ENCODE measurements at places on chromosomes 6 and 20.

DNA sequence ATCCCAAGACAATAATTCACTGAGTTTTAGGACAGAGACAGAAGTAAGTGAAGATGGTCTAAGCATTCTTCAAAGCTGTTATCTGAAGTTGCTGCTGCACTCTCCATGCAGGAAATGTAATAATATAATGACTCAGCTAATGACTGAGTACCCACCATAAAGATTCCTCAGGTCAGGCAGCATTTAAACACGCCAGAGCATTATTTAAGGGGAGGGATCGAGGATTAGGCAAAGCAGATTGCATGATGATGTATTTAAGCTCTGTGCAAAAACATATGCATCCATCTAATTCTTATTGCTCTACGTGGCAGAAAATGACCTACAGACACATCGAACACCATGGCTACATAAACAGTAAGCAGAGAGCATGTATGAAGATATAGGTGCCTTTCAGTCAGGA, 216.4 kb downstream of the UNC5CL start:
- H3K4me3 ChIP-seq = no peak overlapping the region
- no peak overlapping the region for H3K27ac ChIP-seq
- H3K4me1 ChIP-seq = no peaks in the 10 kb centered on the region
- H3K27me3 ChIP-seq = peaks cover 16% of the 10 kb centered on the region
- H3K36me3 ChIP-seq = no peaks in the 10 kb centered on the region

DNA sequence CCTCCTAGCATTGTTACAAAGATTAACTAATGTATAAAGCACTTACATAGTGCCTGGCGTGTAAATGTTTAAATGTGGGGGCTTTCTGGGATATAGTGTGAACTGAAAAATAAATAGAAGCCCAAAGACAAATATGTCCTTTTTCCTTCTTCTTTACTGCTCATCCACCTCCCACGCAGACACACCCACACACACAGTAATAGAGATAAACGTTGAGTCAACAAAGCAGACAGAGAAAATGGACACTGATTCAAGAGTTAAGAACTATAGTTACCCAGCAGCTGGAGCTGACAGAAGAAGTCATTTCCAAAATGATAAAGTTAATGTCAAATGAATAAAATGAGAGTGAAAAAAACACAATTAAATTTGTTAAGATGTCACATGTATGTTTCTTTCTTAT, 68.3 kb downstream of the FHL5 start:
- H3K4me1 ChIP-seq = no peaks in the 10 kb centered on the region
- no peak overlapping the region for H3K27ac ChIP-seq
- H3K27me3 ChIP-seq = peaks cover 6% of the 10 kb centered on the region
- H3K4me3 ChIP-seq = no peak overlapping the region
- DNase-seq = no peak

DNA sequence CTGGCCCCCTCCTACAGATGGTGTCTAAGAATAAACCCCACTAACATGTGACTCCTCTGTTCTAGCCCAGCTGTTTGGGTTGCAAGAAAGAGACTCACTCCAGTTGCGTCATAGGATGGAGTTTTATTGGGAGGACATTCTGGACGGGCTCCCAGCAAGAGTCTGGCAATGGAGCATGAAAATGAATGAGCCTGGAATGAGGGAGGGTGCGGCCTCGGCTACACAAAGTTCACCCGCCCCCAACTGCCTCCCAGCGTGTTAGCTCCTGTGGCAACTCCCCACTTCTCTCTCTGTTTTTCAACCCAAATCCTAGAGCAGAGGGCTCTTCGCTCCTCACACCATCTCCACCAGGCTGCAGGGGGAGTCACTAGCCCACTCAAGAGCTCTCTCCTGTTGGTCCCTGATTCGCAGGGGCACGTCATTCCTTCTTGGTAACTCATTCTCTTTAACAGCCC, 5.1 kb upstream of the ADAM33 start:
- H3K4me3 ChIP-seq = no peak overlapping the region
- H3K4me1 ChIP-seq = no peaks in the 10 kb centered on the region
- H3K27me3 ChIP-seq = peaks cover 66% of the 10 kb centered on the region
- no peak overlapping the region for H3K27ac ChIP-seq
- no peak for DNase-seq
- H3K36me3 ChIP-seq = no peaks in the 10 kb centered on the region

- H3K4me1 ChIP-seq = no peaks in the 10 kb centered on the region
- H3K27me3 ChIP-seq = no peaks in the 10 kb centered on the region
- no peak overlapping the region for H3K4me3 ChIP-seq
- no peak for DNase-seq
Observed at GRCh38 chr6:93369586-93370134, 49.7 kb downstream of the EPHA7 start.

- no peak overlapping the region for H3K27ac ChIP-seq
- no peaks in the 10 kb centered on the region for H3K27me3 ChIP-seq
- no peaks in the 10 kb centered on the region for H3K36me3 ChIP-seq
- no peak for DNase-seq
Observed at GRCh38 chr6:120096696-120097260, 747.2 kb upstream of the MAN1A1 start.

DNA sequence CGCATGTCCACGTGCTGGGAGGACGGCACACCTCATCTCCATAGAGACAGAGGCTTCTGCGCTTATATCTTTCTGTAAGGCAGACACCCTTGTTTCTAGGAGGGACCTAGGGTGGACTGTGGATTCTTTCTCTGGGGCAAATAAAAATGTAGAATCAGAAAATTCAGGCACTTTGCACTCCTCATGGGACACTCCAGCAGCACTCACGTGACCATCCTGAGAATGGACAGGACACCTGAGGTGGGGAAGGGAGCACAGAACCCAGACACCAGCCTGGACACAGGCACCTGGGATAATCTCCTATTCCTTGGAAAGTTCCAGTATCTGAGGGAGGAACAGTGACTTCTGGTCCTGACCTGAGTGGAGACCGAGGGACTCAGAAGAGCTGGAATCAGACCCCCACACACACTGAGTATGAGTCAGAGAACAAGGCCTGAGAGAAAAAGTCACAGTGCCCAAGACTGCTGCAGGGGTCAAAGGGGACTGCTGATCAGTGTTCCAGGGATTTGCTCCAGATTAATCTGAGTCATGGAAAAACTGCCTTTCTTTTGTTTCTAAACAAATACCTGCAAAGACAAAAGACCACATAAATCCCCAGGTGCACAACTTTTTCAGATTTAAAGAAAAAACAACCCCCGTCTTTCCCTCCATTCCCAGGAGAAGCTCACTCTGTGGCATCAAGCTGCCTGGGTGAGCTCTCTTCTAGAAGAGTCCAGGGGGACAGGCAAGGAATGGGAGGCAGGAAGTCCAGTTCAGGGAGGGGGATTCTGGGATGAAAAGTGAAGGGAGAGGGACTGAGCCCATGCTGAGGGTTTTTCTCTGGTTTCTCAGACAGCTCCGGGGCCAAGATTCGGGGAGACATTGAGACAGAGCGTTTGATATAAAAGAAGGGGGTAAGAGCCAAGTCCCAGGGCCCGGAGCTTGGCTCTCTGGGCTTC, 35.6 kb upstream of the MICB start:
- no peak for DNase-seq
- peaks cover 2% of the 10 kb centered on the region for H3K27me3 ChIP-seq
- peaks cover 51% of the 10 kb centered on the region for H3K4me1 ChIP-seq
- H3K4me3 ChIP-seq = peak overlapping the region; percentile 100
- H3K27ac ChIP-seq = peak overlapping the region; percentile 89

DNA sequence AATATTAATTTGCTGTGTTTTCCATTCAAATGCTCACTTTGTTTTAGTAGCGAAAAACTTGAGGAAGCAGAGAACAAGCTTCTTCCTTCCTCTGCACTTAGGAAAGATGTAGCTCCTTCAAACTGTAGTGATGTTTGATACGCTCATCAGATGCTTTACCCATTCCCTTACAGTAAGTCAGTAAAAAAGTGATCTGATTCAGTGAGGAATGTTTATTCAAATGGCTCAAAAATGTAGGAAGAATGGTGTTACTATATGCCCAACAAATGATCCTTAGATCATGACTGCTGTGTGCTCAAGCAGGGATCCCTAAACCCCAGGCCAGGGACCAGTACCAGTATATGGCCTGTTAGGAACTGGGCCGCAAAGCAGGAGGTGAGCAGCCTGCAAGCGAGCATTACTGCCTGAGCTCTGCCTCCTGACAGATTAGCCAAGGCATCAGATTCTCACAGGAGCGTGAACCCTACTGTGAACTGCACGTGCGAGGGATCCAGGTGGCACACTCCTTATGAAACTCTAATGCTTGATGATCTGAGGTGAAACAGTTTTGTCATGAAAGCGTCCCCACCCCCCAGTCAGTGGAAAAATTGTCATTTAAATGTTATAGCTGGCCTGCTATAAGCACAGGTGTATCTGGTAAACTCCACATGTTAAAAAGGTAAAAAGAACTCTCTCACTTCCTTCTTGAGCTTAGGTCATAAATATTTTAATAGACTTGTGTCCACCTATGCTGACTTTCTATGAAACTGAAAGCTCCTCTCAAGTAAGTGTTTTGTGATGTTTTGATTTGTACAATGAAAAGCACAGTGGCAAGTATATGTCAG, 187.2 kb downstream of the FOXC1 start:
- peaks cover 10% of the 10 kb centered on the region for H3K4me1 ChIP-seq
- H3K36me3 ChIP-seq = no peaks in the 10 kb centered on the region
- H3K4me3 ChIP-seq = no peak overlapping the region
- H3K27ac ChIP-seq = no peak overlapping the region
- no peaks in the 10 kb centered on the region for H3K27me3 ChIP-seq
- DNase-seq = no peak

GRCh38 chr6:42417641-42418112, 34.0 kb downstream of the TRERF1 start:
- H3K4me3 ChIP-seq = peak overlapping the region; percentile 22
- DNase-seq = peak; percentile 73
- no peaks in the 10 kb centered on the region for H3K27me3 ChIP-seq

DNA sequence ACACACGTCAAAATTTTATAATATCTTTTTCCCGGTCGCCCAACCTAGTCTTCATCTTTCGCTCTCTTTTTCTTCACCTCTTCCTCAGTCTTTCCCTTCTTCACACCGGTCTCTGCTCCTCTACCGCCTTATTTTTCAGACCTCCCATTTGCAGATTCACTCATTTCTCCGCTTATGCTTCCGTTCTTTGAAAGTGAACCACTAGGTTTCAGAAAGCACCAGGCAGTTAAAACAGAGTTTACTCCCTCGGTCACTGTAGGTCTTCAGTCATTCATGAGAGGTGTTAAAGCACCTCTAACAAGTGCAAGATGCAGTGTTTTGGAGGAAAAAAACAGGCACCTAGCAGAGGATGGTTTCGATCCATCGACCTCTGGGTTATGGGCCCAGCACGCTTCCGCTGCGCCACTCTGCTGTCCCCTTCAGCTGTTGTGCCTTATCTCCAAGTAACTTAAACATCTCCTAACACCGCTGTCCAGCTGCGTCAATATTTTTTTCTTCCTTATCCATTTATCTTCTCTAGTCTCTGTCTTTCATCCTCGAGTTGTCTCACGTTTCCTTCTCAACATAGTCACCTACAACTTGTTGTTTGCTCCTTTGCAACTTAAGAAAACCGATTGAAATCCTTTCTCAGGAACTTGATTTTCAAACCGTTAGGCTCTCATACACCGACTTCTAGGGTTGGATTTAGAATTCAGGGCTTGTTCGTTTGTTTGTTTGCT, 119.7 kb upstream of the ZNF184 start:
- no peak overlapping the region for H3K27ac ChIP-seq
- no peaks in the 10 kb centered on the region for H3K4me1 ChIP-seq
- no peak overlapping the region for H3K4me3 ChIP-seq
- peak; percentile 38 for DNase-seq

- no peaks in the 10 kb centered on the region for H3K36me3 ChIP-seq
- no peaks in the 10 kb centered on the region for H3K4me1 ChIP-seq
- H3K4me3 ChIP-seq = no peak overlapping the region
- no peak overlapping the region for H3K27ac ChIP-seq
- no peak for DNase-seq
Observed at GRCh38 chr20:24437196-24438082, 32.0 kb upstream of the SYNDIG1 start.

GRCh38 chr20:14093652-14094051, 98.3 kb downstream of the MACROD2 start:
- H3K36me3 ChIP-seq = no peaks in the 10 kb centered on the region
- no peak for DNase-seq

DNA sequence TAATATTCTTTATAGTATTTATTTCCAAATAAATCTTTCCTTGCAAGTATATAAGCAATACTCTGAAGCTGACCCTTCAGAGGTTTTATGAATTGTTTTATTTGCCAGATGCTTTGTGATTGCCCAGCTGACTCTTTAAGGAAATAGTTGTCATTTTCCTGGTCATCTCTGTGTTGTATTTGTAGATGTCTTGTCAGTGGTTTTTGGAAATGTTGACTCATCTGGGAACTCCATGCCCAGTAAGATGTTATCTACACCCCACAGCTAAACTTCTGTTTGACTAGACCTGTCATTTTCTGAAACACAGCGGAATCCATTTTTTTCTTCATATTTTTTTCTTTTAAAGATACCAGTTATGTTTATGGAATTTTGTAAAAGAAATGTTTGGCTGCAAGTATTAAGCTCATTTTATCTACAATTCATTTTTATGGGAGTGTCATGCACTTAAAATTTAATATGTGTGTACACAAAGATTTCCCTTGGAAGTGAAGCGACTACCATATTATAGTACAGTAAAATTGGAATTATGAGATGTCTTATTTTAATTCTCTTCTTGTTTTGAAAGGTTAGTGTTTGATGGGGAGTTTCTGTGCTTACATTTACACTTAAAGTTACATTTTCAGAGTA, 491.0 kb downstream of the NKAIN2 start:
- no peak overlapping the region for H3K4me3 ChIP-seq
- no peaks in the 10 kb centered on the region for H3K27me3 ChIP-seq
- H3K4me1 ChIP-seq = no peaks in the 10 kb centered on the region
- no peak overlapping the region for H3K27ac ChIP-seq
- H3K36me3 ChIP-seq = no peaks in the 10 kb centered on the region
- DNase-seq = no peak

GRCh38 chr6:15501826-15502445, 160.9 kb downstream of the DTNBP1 start:
- no peak overlapping the region for H3K4me3 ChIP-seq
- no peak for DNase-seq
- peaks cover 50% of the 10 kb centered on the region for H3K36me3 ChIP-seq
- no peaks in the 10 kb centered on the region for H3K4me1 ChIP-seq
- no peak overlapping the region for H3K27ac ChIP-seq
- no peaks in the 10 kb centered on the region for H3K27me3 ChIP-seq

DNA sequence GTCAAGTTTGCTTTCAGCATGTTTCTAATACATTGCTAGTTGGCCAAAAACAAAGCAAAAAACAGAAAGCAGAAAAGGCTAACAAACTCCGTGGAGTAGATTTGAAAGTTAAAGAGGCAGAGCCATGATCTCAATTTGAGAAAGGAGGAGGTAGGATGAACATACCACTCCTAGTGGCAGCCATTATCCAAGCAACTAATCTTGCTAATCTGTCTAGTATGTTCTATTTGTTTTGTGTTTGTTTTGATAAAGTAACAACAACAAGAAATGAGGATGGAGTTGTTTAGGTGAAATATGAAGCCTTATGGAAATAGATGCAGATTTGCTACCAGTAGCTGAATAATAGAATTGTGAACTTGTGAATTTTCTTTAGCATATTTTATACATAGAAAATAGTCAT, 295.5 kb upstream of the PRDM1 start:
- H3K4me3 ChIP-seq = no peak overlapping the region
- peaks cover 72% of the 10 kb centered on the region for H3K4me1 ChIP-seq
- H3K27me3 ChIP-seq = peaks cover 3% of the 10 kb centered on the region
- no peak for DNase-seq
- peak overlapping the region; percentile 29 for H3K27ac ChIP-seq

- H3K4me3 ChIP-seq = no peak overlapping the region
- H3K27me3 ChIP-seq = peaks cover 25% of the 10 kb centered on the region
- DNase-seq = peak; percentile 34
- peaks cover 5% of the 10 kb centered on the region for H3K4me1 ChIP-seq
- no peak overlapping the region for H3K27ac ChIP-seq
- no peaks in the 10 kb centered on the region for H3K36me3 ChIP-seq
Observed at GRCh38 chr6:134117409-134117808, 65.0 kb upstream of the SLC2A12 start.

All from activated naive CD4-positive, alpha-beta T cell treated with anti-CD3 and anti-CD28 coated beads, Interleukin-2, amount 10 ng/mL, durations not matched to agents 7 days and 5 days (primary cell).